ENCODE measurements at places on chromosomes 1 and 21.

DNA sequence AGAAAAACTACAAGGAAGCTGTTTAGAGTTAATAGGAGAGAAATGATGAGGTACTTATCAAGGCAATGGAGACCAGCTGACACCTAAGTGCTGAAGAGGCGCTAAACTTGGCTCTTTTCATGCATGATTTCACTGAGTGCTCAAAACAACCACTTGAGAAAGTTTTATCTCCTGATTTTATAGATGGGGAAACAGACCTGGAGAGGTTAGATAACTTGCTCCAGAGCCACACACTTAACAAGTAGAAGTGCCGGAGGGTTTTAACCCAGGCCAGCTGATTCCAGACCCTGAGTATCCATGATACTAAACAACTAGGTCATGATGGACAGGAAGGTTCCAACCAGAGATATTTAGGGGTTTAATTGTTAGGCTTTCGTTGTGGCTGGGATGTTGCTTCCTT is 25.9 kb downstream of the UBE2U start:
- no peak for DNase-seq

GRCh38 chr1:31752258-31752657 is 11.9 kb downstream of the ADGRB2 start:
- DNase-seq: no peak

DNA sequence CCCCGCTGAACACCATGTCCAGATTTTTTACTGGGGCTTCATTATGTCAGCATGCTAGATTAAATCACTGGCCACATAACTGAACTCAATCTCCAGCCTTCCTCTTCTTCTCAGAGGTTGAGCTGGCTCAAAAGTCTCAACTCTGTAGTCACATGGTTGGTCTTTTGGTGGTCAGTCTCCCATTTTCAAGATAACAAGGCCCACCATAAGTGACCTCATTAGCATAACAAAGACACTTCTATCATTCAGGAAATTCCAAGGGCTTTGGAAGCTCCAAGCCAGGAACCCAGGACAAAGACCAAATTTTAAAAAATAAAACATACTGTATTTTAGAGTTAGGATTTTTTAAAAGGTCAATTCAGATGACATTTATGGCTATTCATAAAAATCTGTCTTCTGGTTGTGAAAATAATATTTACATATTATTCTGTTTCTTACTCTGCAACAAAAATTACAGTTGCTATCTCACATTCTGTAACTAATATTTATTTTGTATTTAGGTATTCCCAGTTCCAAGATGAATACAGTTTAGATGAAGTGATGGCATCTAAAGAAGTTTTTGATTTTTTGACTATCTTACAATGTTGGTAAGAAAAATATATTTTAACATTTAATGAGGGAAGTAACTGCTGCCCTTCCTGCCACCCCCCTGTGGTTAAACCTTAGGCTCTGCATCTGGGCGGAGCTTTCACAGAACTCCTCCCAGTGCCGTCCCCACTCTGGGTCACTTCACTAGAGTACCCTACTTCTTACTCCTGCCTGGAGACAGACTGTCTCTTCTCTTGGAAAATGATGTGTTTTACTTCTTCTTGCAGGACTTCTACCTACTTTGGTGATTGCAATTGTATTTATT is 49.3 kb downstream of the SCP2 start:
- no peak for DNase-seq

DNA sequence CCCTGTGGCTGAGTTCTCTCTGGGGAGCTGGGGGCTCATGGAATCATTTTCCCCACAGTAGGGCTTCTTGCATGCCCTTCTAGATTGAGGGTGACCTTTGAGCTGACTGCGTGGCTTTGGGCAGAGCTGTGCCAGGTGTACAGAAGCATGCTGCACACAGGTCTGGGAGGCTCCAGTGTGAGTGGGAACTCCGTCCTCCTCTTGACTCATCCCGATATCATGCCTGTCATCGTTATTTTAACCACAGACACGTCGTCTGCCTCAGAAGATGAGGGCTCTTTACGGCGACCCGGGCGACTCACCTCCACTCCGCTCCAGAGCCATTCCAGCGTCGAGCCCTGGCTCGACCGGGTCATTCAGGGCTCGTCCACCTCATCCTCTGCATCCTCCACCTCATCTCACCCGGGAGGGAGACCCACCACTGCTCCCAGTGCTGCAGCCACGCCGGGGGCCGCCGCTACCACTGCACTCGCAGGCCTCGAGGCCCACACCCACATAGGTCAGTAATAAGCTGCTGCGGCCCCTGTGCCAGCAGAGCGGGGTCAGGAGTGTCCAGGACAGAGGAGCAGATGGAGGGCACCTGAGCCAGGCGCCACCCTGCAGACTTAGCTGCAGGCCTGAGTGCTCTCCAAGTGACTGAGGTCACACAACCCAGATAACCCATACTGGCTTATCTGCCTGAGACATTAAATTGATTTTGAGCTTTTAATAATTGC is 39.8 kb downstream of the DIP2A start:
- no peak for DNase-seq

GRCh38 chr1:145747398-145748247 is 28.3 kb downstream of the CD160 start:
- no peak for DNase-seq

DNA sequence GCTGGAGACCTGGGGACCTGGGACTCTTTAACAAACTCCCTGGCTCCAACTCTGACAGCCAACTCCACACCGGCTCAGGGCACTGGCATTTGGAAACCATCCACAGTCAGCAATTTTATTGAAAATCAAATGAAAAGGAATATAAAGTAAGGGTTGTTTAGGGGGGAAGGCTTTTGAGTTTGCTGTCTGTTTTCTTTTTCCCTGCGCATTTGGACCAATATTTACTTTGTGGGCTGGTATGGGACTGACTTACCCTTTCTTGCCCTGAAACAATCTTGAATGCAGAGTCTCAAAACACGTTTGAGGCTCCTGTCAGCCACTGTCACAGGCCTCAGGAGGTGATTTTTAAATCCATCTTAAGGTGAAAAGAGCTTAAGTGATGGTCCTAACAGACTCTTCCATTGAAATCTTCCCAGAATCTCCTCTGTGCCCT is 15.4 kb upstream of the EFHD2 start:
- no peak for DNase-seq

- no peak for DNase-seq
These were observed 67.2 kb upstream of the TTC34 start for GRCh38 chr1:2868571-2869195.

- no peak for DNase-seq
These were observed 11.0 kb upstream of the SERBP1 start for GRCh38 chr1:67441183-67441582.

DNA sequence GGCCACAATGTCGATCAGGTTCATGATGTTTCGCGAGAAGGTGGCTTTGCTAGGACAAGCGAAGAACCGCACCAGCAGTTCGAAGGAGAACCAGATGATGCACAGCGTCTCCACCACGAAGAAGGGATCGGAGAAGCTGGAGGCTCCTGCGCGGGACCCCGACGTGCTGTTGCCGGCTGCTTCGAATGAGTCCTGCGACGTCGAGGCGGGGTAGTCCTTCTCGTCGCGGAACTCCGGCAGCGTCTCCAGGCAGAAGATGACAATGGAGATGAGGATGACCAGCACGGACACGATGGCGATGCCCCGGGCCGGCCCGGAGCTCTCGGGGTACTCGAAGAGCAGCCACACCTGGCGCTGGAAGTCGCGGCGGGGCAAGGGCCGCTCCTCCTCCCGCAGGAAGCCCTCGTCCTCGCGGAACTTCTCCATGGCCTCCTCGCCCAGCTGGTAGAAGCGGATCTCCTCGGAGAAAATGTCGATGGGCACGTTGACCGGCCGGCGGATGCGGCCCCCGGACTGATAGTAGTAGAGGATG is 869 bp downstream of the KCNA3 start:
- no peak for DNase-seq

DNA sequence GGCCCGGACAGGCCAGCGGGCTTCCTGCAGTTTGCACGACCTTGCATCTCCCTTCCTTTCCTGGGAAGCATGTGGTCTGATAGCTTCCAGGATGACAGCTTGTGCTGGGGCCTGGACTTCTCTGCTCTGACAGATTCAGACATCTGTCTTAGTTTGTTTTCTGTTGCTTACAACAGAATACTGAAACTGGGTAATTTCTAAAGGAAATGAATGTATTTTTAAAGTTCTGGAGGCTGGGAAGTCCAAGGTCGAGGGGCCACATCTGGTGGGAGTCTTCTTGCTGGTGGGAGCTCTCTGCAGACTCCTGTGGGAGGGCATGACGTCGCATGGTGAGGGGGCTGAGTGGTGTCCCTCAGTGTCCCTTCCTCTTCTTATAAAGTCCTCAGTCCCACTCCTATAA is 35.3 kb upstream of the TENT5B start:
- DNase-seq: no peak

DNA sequence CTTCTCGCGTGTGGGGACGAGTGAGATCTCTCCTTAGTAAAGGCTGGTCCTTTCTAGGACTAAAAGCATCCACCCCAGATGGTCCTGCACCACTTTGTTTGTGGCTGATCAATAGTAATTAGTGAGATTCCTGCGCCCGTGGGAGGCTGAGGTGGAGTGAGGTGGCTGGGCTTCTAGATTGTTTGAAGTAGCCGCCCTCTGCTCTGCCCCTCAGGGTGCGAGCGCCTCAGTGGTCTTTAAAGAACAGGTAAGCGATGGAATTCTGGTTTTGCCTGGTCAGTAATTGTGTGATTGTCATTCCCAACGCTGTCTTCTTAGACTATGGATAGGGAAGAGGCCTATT is 20.7 kb downstream of the PEX14 start:
- DNase-seq: no peak

- no peak for DNase-seq
These were observed 615 bp downstream of the KRTAP10-5 start for GRCh38 chr21:44579833-44580144.

GRCh38 chr1:84988588-84988987 is 8.3 kb downstream of the MCOLN2 start:
- no peak for DNase-seq

DNA sequence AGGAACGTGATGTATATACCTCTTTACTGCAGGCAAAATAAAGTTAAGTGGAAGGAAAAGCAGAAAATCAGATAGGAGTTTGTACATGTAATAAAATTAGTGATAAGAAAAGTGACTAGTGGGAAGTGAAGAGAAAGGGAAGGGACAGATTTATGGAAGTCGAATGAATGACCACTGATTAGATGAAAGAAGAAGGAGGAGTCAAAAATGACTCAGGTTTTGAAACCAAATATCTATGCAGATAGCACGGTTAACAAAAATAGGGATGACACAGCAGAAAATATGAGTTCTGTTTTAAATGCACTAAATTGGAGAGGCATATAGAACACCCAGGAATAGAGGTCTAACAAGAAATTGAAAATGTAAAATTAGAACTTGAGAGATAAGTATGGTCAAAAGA is 128.0 kb downstream of the HMCN1 start:
- DNase-seq: no peak

DNA sequence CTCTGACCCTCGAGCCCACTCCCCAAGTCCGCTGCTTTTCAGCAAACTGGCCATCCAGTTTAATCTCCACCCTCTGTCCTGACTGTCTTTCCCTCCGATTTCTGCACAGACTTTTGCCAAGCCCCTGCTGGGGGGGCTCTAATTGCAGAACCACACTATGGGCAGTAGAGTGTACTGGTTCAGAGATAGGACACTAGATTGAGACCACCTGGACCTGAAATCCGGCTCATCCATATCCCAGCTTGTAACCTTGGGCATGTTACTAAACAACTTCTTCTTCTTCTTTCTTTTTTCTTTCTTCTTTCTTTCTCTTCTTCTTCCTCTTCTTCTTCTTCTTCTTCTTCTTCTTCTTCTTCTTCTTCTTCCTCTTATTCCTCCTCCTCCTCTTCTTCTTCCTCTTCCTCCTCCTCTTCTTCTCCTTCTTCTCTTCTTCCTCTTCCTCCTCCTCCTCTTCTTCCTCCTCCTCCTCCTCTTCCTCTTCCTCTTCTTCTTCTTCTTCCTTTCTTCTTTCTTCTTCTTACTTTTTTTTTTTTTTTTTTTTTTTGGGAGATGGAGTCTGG is 7.7 kb downstream of the LRRC71 start:
- no peak for DNase-seq

DNA sequence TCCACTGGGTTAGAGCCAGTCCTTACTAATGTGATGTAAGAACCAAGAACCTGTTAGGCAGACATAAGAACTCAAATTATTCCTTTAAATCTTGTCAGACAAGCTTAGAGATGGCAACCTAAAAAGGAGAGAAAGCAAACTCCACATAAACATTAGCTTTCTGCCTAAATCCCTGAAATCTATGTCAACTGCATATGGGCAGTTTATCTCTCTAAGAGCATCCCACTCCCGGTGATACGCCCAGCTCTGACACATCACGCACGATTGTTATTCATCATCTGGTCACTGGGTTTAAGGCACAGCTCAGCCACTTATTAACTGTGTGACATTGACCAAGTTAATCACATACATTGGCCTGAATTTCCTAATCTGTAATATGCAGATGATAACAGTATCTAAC is 323.7 kb downstream of the HHIPL2 start:
- DNase-seq: no peak

DNA sequence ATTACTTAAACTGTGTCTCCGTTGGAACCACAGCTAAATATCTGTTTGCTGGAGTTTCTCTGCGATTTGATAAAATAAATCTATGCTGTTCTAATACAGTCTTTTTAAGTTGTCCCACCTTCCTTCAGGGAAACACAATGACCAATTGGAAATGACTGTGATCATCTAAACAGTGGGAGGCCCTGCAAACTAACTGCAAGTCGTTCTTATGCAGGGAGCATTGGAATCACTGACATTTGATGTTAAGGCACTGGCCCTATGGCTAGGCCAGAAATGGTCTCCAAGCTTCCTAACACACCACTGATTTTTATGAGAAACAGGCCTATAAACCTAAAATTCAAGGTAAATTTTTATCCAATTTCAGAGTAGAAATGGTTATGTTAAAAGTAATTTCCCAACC is 645.2 kb downstream of the LMO4 start:
- DNase-seq: no peak

- DNase-seq: no peak
These were observed 16.2 kb downstream of the SDCCAG8 start for GRCh38 chr1:243271996-243272395.

DNA sequence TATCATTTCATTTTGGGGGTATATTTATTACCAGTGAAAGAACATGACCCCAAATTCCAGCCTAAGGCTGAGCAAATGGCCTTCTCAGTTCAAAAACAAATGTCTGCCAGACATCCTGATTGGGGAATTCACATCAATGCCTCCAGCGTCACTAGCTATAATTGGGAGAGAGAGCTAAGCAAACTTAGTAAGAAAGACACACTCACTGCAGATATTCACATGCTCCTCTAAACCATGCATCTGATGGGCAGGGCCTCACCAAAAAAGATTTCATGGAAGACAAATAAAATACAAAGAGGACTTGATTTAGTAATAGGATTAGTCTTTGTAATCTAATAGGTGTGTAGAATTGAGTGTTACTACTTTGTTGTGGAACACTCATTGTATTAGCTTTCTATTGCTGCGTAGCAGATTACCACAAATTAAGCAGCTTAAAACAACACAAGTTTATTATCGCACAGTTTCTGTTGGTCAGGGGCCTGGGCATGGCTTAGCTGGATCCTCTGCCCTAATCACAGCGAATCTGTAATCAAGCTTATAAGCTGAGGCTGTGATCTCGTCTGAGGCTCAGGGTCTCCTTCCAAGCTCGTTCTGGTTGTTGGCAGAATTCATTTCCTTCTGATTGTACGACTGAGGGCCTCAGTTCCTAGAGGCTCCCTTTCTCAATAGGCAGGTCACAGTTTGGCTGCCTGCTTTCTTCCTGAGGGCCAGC is 243.0 kb downstream of the PBX1 start:
- no peak for DNase-seq

GRCh38 chr1:15758953-15759661 is 512 bp downstream of the FBLIM1 start:
- DNase-seq: no peak

Measured in nucleus accumbens (tissue), 56 donors.